ENCODE measurements at places on chromosomes 7 and 10.

DNA sequence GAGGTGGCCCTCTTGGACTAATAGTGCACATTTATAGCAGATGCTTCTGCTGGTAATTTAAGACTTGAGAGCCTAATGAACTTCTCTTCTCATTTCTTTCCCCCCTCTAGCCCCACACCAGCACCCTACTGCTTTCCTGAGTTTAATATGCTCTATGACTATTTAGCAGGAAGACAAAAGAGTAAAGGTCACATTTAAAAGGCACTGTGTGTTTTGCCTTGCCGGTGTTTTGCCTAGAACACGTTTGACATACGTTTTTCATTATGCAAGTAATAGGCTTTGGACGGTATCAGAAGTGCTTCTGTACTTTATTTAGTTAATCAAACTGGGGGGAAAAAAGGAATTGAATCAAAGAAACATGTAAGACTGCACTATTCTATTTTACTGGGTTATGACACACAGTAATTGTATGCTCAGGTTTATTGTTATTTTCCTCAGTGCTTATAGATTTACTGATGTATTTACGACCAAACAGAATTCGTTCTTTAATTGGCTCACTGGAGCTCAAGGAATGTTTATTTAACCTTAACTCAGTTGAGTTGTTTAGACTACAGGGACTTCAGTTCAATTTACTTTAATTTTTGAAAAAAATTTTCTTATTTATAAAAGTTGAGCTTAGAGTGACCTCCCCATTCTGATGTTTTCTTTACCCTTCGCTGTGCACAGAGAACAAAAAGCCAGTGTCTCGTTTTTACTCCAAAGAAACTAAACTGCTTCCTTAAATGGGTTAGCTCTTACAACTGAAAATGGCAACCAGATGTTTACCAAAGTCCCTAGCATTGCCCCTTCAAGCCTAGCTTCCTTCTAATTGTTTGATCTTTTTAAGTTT lies 35.4 kb downstream of the CPED1 start:
- DNase-seq, result no peak

DNA sequence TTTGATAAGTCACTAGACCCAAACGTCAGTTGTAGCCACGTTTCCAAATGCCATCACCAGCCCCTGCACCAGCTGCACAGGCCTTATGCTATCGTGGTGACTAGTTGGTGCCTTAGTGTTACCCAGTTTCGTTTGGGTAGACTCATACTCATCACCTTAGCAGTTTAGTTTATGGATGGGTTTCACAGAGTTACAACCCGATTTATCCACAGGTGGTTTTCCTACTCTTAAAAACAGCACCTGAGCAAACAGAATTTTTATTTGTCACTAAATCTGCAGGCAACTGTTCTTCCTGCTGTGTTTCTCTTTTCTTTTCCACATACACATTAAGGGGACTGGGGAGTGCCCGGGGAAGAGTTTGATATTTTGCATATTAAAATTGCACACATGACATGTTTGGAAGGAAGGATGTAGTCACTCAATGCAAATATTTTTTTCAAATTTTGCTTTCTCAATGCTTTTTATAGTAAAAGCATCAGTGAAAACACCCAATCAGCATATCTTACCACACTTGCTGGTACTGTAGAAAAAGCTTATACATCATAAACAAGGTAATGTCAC lies 41.6 kb downstream of the PDSS1 start:
- DNase-seq, result no peak

GRCh38 chr7:111041577-111041976 lies 49.4 kb upstream of the LRRN3 start:
- DNase-seq, result no peak

- peak; percentile 78 for DNase-seq
These were observed 35.4 kb downstream of the DRGX start for GRCh38 chr10:49360271-49361177.

DNA sequence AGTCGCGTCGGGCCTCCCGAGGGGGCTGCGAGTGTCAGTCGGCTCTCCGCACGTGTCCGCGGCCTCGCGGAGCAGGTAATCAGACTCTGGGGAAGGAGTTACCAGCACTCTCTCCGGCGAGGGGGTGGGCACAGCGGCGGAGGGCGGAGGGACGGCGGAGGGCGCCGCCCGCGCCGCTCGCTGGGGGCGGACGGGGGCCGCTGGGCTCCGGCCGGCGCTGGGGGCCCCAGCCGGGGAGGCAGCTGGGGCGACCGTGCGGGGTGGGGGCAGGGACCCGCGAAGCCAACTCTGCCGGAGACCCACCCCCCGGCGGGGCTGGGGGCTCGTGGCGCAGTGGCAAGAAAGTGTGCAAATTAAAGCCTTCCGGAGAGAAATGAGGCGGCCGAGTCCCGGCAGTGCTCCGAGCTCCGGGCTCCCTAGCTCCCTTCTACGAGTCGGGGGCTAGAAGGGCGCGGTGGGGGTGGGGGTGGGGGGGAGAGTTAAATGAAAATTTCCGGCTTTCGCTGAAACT lies at the start of gene CDK6:
TSS of gene CDK6 (minus strand) at position 85 of the 511 bp plus-strand sequence. CDS start 3,250 bp downstream, outside the sequence.
- DNase-seq, result peak; percentile 64

DNA sequence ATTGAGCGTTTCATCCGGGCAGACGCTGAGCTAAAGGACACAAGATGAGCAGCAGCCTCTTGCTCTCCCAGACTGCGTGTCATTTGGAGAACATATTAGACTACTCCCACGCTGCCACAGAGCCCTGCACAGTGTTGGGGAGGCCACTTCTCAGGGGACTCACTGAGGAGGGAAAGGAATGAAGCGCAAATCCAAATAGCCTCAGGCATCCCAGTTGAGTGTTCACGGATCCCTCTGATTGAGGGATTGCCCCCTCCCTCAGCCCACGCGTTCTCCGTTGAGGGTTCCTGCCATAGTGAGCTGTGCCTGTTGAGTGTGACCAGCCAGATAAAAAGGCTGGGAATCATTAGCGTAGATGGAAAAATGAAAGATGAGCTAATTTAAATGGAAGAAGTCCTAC lies 563.4 kb downstream of the ACTR3B start:
- DNase-seq, result no peak

DNA sequence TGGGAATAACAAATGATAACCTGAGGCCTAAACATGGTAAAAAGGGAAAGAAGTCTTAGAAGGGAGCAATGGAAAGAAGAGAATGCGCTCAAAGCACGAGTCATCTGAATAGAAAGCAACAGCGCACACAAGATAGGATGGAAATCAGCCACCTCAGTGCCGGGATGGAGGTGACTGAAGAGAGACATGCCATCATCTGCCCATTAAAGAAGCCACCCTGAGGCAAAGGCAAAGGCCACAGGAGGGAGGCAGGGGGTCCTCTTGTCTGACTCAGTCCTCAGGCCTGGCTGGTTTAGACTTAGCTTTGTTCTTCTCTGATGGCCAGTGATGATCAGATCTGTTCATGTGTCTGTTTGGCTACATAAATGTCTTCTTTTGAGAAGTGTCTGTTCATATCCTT lies 180.6 kb downstream of the CHCHD3 start:
- no peak for DNase-seq

DNA sequence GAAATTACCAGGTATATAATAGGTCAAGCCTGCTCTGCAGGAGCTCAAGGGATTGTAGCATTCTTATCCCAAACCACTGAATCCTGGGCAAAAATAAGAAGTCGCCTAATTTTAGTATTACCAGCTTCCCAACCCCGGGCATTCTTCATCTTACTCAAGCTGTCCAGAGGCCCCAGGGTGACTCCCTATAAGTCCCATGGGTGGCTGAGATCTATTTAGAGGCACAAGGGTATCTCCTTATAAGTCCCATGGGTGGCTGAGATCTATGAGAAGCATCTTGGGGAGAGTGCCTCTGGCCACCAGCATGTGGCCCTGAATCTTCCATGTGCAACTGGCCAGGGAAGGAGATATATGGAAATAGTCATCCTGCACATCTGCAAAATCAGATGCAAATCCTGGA lies 38.9 kb downstream of the PRSS2 start:
- DNase-seq, result no peak

- no peak for DNase-seq
These were observed 4.7 kb upstream of the GAD2 start for GRCh38 chr10:26211781-26212444.

DNA sequence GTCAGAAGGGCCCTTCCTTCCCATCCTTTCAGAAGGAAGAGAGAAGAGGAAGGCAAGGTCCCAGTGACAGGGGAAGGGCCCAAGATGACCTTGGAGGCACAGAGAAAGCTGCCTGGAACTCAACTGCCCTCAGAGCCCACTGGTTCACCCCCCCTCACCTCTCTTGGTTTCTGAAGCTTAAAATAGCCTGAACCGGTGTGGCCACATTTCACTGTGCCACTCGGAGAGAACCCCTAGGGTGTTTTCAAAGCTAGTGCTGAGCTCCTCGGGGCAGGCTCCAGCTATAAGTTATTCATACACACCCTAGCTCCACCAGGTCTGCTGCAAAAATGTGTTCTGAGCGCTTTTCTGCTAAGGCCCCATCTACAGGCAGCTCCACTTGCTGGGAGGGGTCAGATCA lies 60.9 kb upstream of the ADRB1 start:
- peak; percentile 58 for DNase-seq

DNA sequence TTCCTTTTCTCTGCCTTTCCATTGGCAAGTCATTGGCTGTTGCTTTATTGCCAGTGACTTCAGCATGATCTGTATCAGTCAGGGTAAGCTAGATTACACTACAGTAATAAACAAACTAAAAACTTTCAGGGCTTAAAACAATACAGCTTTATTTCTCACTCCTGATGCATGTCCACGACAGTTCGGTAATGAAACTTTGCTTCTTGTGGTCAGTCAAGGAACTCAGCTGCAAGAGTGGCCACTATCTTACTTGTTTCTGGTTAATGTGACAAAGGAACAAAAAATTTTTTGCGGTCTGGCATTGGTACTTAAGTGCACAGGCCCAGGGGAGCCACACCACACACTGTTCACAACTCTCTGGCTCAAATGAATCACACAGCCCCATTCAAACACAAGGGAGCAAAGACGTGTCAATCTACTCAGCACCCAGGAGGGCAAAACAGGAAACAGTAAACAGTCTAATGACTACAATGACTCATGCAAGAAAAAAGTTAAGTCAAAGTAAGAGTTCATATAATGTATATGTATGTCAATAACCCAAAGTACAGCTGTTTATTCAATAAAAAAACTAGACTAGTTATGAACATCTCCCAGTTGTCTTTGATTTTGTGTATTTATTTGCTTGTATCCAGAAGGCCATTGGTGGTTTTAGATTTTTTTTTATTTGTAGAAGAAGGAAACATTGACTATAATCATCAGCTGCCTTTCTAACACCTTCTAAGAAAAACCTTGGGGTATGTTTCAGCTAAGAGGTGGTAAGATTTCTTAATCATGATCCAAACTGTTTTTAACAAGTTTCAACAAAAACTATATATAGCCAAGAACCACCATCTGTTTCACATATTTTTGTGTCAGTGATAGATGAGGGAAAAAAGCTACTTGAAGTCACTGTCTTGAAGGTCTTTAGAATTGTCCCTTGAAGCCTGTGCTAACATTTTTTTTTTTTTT lies 134.4 kb upstream of the FAM3C start:
- peak; percentile 83 for DNase-seq

DNA sequence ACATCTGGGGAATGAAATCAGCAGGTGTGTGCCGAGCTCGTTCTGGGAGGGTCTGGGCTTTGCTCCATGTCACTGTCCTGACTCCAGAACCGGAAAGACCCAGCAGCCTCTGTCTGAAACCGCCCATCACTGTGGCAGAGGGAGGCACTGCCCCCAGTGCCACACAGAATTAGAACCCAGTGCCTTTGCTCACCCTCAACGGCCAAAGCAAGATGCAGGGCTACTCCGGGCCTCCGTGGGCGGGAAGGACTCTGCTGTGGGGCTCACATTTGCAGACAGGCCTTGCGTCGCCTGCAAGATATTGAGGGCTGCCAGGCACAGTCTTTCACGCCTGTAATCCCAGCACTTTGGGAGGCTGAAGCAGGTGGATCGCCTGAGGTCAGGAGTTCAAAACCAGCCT lies 219.2 kb upstream of the PPP2R2D start:
- DNase-seq, result no peak

GRCh38 chr10:77293773-77294172 lies 343.8 kb downstream of the KCNMA1 start:
- no peak for DNase-seq

DNA sequence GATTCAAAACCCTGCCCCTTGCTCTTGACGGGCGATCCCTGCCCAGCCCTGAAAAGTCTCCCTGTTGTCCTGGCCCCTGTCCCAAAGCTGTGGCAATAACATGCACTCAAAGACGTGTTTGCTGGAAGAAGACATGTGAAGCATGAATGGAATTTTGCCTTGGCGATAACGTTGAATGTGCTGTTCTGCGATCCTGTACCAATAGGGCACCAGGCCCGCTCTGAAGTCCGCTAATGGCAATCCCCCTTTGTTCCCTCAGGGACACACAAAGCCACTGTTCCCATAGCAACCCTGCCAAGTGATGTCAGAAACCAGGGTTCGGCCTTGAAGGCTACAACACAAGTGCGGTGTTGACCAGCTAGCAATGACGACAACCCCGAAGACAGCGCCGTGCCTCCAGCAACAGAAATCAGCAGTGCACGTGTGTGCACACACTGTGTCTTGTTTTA lies 284.6 kb downstream of the KLF6 start:
- DNase-seq, result no peak

DNA sequence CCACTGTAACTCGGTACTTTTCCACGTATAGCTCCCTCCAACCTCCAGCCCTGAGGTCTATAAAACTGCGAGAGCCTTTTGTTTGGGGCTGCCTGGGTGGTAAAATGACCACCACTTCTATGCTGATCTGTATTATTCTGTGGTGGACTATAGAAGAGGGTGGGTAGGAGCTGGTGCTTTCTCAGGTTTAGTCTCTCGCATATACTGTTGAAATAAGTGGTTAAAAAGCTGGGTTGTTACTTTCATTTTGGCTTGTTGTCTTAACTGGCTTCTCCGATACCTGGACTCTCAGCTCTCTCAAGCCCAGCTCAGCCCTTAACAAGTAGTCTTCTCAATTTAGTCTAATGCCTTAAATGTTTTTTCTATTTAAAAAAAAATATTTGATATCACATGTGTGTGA lies 70.3 kb downstream of the KIF20B start:
- no peak for DNase-seq

GRCh38 chr7:46932306-46932675 lies 649.6 kb downstream of the TNS3 start:
- no peak for DNase-seq

DNA sequence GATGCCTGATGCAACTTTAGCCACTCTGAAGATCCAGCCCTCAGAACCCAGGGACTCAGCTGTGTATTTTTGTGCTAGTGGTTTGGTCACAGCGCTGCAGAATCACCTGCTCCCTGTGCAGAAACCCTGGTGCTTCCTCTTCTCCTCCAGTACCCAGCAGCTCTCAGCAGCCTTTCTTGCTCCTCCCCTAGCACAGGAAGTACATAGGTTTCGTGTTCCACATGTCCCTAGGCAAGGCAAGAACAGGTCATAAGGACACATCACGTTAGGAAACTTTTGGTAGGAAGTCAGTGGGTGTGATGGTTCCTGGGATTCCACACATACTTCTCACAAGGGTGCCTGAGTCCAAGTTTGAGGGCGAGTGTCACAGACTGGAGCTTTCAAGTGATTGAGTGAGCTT lies 167.9 kb upstream of the PRSS1 start:
- DNase-seq, result peak; percentile 61

Data from NB4 (cell line).